ENCODE measurements at places on chromosomes 1 and 21.

DNA sequence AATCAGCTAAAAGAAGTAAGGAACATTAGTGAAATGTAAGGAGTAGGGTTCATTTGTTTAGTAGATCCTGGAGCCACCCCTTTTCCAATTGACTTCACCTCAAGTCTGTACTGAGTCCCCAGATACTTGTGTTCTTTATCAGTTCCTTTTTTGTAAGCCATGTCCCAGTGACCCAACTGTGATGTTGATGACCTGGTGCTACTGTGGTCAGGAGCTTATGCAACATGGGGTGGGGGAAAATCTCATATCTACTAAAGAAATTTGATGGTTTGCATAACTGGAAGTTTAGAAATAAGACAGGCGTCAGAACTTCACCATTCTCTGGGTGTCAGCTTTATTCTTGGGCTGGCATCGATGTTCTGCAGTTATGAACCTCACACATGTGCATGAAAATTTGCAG lies 120.5 kb downstream of the LRRC7 start:
- no peak for DNase-seq

- DNase-seq, result peak; percentile 80
Measured at GRCh38 chr1:156160743-156161171, 7.4 kb downstream of the SEMA4A start.

DNA sequence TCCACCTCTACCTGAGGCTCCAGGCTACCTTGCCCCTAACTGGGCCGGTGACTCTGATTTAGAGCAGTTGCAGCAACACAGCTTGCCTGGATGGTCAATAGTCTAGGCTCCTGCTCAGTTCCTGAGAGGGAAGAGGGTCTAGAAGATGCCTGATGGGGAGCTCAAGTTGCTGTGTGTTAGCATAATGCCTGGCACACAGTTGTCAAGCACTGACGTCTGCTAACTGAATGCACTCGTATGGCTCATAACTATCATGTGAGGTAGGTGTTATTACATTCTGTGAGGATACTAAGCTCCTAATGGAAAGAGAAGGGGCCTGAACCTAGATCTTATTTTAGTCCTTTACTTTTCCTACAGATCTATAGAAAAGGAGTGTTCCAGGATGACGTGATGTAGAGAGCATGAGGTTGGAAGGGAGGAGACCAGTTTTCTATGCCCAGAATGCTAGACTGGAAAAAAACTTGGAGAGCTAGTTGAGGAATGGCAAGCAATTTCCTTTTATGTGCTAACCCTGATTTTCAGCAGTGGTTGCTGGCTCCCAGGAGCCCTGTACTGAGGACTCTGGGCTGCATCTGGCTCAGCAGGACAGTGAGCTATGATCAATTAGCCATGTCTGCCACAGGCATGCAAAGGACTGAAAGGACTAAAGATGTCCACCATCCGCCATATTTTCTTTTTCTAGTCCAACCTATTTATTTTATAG lies 30.0 kb downstream of the FAM78B start:
- DNase-seq, result no peak

DNA sequence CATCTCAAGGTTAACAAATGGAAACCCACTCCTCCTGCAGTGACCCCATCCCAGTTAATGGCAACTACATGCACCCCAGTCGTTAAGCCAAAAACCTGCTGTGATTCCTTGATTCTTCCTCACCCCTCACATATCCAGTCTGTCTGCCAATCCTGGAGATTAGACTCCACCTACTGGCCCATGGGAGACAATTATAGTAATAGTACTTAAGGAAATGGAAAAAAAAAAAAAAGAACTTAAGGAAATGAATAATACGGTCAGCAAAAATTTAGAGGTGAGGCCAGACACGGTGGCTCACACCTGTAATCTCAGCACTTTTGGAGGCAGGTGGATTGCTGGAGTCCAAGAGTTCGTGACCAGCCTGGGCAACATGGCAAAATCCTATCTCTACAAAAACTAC lies 7.0 kb downstream of the NOL9 start:
- no peak for DNase-seq

DNA sequence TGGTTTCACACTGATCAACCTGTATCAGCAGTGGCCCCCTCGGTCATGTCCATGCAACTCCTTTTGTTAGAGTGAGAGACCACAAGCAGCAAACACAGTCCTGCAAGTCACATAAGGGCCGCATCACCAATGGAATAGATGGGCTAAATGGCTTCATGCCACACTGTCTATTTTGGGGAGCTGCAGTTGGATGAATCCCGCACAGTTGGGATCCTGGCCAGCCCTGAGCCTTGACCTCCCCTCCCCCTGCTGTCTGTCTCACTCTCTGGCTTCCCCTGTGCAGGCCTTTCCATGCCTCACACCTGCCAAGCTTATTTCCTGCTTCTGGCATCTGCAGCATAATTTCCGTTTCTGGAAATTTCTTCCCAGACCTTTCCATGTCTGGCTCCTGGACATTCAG lies 57.0 kb downstream of the CNIH3 start:
- no peak for DNase-seq

GRCh38 chr21:45012662-45013259 lies 61.6 kb upstream of the ADARB1 start:
- no peak for DNase-seq

GRCh38 chr21:38351176-38351959 lies 94.6 kb downstream of the KCNJ15 start:
- DNase-seq, result no peak

- DNase-seq, result peak; percentile 20
Measured at GRCh38 chr1:212256369-212256768, 28.8 kb upstream of the PPP2R5A start.

GRCh38 chr1:147840909-147841308 lies 61.7 kb upstream of the GJA8 start:
- DNase-seq, result no peak

GRCh38 chr21:44297525-44298290 lies 2.1 kb upstream of the PFKL start:
- DNase-seq, result peak; percentile 81

- no peak for DNase-seq
Measured at GRCh38 chr1:145886390-145886789, 724 bp upstream of the ANKRD35 start.

DNA sequence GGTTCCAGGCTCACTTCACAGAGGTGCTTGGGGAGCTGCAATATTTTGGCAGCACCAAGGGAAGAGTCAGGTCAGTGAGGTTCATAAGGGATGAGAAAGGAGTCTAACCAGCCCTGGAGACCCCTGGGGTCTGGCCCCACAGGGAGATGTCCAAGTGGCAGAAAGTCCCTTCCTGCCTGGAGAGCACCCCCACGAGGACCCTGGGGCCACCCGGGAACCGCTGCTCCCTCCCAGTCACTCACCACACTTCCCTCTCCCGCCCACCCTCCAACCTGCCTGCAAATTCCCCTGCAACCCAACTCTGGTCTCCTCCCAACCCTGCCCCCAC lies 6.5 kb upstream of the ITGB2 start:
- no peak for DNase-seq

- no peak for DNase-seq
Measured at GRCh38 chr1:48048980-48049379, 51.8 kb upstream of the TRABD2B start.

DNA sequence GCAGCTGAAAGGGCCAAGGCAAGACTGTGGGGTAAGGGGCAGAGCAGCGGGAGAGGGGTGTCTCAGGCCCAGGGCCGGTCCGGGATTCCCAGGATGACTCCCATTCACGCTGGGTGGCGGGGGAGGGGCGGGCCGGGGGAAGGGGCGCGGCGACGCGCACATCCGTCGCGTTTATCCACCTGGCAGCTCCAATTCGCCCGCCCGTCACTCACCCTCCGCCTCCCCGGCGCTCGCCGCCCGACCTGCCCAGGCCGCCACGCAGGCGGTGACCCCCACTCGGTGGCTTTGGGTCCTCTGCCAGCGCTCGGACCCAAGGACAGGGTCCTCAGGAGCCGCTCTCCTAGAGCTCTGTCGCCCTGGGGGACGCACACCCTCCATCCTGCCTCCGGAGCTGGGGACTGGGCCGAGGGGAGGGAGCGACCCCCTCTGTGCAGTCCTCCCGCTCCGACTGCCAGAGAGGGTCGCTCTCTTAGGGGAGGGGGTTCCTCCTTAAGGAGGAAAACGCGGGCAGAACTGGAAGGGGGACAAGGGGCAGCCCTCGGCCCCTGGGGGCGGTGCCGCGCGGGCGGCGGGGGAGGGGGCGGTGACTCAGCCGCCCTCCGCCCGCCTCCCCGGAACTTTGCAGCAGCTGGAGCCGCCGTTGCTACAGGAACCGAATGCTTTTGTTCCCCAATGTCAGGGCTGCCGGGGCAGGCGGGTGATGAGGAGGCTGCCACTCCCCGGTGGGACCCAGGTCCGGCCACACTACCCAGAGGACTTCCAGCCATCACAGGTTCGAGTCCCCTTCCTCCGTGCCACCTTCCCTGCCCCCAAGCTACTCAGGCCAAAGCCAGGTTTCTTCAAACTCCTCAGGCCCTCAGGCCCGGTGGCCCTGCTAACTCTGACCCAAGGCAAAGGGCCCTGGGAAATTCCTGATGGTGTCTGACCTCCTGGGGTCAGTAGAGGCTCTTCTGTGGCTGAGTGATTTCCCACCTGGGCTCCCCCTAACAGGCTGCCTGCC lies 3.4 kb downstream of the ADGRB2 start:
- peak; percentile 62 for DNase-seq

DNA sequence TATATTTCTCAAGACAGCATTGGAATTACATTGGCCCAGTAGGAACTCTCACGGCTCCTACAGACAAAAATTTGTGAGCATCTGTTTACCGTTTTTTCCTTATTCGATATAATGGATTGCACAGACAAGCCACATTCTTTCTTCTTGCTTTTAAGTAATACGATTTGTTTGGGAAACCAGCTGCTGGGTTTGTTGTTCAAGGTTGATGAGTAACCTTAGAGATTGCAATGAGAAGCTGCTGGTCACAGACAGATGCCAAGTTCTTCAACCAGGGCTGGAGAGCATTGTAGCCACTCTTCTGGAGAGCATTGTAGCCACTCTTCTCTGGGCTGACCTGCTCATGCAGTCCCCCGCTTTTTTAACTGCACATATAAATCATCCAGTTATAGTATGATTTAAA lies 1.4 kb upstream of the MIA3 start:
- no peak for DNase-seq

GRCh38 chr1:8671306-8671917 lies 146.0 kb downstream of the RERE start:
- no peak for DNase-seq

DNA sequence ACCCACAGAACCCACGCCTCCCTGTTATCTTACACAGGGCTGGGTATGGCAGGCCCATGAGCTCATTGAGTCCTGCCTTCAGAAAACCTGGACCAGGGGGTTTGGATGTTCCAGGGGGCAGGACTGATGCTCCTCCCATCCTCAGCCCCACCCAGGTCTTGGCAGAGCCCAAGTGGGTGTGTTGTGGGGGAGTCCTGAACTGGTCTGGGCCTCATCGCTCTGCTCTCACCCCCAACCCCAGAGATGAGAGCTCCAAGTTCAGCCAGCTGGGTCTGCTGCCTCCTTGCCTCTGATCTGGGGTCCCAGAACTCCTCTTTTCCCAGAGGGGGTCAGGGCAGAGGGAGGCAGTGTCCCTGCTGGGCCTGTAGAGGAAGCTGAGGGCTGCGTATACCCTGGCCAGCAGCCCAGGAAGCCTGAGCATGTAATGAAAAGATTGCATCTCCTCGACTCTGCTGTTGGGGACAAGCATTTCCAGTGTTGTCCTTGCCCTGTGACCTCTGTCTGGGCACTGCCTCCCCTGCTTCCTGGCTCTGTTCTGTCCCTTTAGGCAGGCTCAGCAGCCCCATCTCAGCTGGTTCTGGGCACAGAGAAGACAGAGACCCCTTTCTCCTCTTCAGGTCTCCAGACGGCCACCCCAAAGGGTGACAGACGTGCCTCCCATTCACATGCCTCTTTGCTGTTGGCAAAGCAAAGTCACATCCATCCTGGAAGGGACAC lies 54.7 kb upstream of the EPS8L3 start:
- no peak for DNase-seq

- DNase-seq, result no peak
Measured at GRCh38 chr1:26364956-26365355, 7.6 kb downstream of the ZNF683 start.

DNA sequence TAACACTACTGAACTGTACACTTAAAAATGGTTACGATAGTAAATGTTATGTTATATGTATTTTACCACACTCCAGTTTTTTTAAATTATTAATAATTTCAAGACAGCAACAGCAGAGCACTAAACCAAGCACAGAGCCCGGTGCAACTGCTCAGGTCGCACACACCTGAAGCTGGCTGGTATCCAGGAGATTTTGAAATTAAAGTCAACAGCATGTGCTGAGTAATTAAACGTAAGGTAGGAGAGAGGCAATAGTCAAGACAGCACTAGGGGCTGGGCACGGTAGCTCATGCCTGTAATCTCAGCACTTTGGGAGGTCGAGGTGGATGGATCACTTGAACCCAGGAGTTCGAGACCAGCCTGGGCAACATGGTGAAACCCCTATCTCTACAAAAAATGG lies 35.1 kb upstream of the SLC30A10 start:
- no peak for DNase-seq

DNA sequence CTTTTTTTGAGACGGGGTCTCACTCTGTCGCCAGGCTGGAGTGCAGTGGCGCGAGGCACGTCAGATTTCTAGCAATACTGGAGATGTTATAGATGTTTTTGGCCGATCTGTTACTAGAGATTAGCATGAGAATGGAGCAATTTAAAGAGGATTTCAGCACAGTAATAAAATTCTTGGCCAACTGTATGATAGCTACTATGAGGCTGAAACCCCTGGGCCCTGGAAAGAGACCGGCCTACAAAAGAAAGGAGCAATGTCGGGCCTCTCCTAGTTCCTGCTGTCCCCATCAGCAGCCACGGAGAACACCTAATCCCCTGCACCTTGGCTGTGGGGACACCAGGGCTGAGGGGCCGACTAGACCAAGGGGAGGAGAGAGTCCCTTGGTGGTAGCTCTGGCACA lies 9.5 kb upstream of the GNPAT start:
- no peak for DNase-seq

GRCh38 chr1:11180342-11180744 lies 8.8 kb upstream of the ANGPTL7 start:
- no peak for DNase-seq

- DNase-seq, result no peak
Measured at GRCh38 chr1:159928491-159929050, 3.3 kb upstream of the TAGLN2 start.

DNA sequence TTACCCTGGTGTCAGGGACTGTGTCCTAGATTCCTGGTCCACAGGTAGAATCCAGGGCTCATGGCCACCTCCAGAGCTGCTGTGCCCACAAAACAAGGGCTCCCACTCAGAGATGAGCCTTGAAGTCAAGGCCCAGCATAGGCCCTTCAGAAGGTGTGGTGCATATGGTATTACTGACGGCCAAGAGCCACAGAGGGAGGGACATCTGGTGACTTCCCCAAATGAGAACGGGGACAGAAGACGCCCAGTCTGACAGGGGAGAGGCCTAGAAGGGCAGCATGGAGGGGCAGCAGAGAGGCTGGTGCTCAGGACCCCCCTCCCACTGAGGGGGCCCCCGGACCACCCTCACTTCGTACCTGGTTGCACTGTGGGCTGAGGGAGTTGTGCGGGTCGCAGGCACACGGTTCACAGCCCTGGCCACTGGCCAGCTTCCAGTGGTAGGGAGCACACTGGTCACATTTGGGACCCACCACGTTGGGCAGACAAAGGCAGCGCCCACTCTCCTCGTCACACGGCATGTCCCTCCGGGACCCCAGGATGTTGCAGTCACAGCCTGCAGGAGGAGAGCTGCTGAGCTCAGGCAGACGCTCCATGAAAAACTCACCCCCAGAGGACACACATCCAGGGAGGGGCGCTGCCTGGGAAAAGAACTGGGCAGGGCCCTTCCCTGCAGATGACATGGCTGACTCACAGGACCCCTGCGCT lies 25.0 kb downstream of the LAMB3 start:
- DNase-seq, result no peak

- no peak for DNase-seq
Measured at GRCh38 chr1:89894210-89895201, 73.7 kb downstream of the LRRC8D start.

GRCh38 chr1:200903793-200904192 lies 9.1 kb downstream of the INAVA start:
- no peak for DNase-seq
